MM.1S (cell line): ENCODE measurements at places on chromosomes 6 and 20.

- DNase-seq: no peak
Measured at GRCh38 chr6:147564556-147564955, 56.1 kb downstream of the SAMD5 start.

GRCh38 chr6:92507552-92507951 lies 911.8 kb downstream of the EPHA7 start:
- no peak for DNase-seq

DNA sequence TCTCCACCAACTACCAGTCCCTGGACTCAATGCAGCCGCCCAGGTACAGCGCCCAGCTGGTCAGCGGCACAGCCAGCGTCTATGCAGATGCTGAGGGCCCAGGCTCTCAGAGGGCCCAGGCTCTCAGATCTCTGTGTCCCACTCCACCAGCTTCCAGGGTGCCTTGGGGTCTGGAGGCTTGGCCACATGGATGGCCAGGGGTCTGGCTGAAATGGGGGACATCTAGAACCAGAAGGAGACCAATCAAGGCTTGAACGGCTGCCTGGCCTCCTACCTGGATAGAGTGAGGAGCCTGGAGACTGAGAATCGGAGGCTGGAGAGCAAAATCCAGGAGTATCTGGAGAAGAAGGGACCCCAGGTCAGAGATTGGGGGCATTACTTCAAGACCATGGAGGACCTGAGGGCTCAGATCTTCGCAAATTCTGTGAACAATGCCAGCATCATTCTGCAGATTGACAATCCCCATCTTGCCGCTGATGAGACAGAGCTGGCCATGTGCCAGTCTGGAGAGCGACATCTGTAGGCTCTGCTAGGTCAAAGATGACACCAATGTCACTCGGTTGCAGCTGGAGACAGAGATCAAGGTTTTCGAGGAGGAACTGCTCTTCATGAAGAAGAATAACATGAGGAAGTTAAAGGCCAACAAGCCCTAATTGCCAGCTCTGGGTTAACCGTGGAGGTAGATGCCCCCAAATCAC lies 44.1 kb upstream of the GRM4 start:
- no peak for DNase-seq

GRCh38 chr6:34549026-34549803 lies 6.9 kb downstream of the SPDEF start:
- no peak for DNase-seq

DNA sequence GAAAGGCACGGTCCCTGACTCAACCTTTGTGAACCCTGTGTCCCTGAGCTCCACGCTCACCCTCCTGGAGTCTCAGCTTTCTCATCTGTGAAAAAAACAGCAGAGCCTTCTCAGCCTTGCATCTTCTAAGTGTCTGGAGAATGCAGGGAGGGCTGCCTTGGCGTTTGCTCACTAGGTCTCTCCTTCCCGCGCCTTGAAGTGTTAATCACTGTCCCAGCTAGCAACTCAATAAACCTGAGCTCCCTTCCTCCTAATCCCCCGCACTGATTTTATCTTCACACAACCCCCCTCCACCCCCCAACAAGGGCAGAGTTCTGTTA lies 34.9 kb upstream of the FOXC1 start:
- no peak for DNase-seq

GRCh38 chr6:98909236-98909635 lies 38.5 kb downstream of the FBXL4 start:
- no peak for DNase-seq

- no peak for DNase-seq
Measured at GRCh38 chr6:14612016-14612980, 494.7 kb downstream of the CD83 start.

DNA sequence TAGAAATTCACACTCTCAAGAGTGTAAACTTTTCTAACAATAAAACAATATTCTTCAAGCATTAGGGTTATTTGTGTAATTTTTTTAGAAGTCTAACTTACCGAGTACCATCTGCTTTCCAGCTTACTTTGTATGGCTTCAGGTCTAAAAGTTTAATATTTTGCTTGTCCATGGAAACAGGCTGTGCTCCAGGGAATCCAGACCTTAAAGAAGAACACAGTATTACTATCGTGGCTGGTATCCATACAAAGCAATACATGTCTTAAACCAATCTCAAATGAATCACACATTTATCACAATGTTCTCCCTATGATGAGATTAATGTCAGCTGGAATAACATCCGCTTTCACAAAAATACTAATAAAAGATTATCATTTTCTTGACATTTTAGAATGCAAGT lies 73.0 kb downstream of the RNGTT start:
- DNase-seq: no peak

DNA sequence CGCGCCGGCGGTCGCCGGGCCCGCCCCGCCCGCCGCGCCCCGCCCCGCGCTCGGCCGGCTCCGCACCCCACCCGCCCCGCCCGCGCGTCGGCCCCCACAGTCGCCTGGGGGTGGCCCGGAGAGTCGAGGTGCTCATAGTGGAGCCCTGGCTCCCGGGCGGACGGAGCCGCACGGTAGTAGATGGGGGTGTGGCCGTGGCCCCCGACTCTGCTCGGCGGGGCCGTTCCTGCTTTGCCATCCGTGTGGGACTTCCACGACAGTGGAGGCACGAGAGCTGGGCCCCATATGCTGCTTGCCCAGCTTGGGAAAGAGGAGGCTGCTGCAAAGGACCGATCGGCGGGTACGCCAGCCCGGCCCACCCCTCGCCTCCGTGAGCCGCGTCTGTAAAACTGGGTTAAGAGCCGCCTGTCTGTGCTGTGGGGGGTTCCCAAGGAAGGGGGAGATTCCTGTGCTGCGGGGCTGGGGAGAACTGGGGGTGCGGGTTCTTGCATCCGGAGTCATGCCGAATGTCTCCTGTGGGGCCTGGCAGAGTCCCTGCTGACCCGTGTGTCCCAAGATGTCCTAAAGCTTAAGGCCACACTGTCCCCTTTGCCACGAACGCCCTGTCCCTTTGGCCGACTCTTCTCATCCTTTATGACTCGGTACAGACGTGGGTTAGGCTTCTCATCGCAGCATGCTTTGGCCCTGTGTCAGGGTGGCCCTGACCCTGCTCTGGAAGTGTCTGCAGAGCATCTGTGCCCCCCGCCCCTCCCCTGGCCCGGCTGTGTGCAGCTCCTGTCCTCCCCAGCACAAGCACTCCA lies at the start of gene OPRL1:
OPRL1 (plus strand) TSS at position 70 of the 800 bp plus-strand sequence. CDS start 12,639 bp downstream, outside the sequence.
- DNase-seq: no peak

GRCh38 chr20:9031991-9032390 lies 36.9 kb upstream of the PLCB4 start:
- no peak for DNase-seq

- DNase-seq: no peak
Measured at GRCh38 chr6:4997862-4998261, 6.0 kb downstream of the RPP40 start.

GRCh38 chr20:35006009-35006408 lies 50.3 kb downstream of the MYH7B start:
- DNase-seq: no peak

GRCh38 chr6:80605165-80605989 lies 498.9 kb downstream of the BCKDHB start:
- peak; percentile 57 for DNase-seq

- no peak for DNase-seq
Measured at GRCh38 chr6:10395171-10395703, 19.6 kb downstream of the TFAP2A start.

DNA sequence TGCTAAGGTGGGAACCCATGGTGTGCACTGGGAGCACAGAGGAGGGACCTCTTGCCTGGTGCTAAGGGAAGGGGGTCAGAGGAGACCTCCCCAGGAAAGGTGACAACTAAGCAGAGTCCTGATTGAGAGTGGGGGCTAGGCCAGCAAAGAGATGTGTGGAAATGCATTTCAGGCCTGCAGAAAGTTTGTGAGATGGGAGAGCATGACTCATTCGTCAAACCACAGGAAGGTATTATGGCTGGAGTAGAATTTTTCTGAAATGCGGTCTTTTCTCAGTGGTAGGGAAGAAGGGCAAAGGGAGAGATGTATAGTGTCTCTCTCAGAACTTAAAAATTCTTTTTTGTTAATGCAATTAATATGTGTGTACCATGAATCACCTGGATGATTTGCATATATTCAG lies 23.6 kb upstream of the EDN1 start:
- DNase-seq: no peak

DNA sequence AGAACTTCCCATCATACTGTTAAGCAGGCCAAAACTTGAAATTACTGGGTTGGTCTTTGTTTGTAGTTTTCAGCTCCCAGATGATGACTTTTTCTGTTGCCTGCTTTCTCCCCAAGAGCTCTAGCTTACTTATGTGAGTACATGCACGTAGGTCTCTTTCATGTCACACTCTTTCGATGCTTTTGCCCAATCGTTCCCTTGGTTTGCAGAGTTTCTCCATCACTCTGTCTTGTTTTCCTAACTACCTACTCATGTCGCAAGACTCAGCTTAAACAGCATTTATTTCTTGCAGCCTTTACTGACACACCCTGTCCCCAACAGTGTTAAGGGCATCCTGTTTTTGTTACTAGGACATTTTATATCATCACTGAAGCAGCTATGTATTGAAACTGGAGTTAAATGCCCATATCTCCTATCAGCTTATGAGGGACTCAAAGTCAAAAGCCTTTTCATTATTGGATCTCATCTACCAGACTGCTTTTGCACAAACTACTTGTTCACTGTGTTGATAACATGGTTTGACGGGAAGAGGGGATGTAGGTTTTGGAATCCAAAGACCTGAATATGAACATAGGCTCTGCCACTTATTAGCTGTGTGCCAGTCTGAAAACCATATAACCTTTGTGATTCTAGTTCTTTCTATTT lies 2.9 kb downstream of the ARG1 start:
- DNase-seq: no peak

- DNase-seq: peak; percentile 76
Measured at GRCh38 chr20:45933266-45934045, 1.0 kb upstream of the PCIF1 start.

DNA sequence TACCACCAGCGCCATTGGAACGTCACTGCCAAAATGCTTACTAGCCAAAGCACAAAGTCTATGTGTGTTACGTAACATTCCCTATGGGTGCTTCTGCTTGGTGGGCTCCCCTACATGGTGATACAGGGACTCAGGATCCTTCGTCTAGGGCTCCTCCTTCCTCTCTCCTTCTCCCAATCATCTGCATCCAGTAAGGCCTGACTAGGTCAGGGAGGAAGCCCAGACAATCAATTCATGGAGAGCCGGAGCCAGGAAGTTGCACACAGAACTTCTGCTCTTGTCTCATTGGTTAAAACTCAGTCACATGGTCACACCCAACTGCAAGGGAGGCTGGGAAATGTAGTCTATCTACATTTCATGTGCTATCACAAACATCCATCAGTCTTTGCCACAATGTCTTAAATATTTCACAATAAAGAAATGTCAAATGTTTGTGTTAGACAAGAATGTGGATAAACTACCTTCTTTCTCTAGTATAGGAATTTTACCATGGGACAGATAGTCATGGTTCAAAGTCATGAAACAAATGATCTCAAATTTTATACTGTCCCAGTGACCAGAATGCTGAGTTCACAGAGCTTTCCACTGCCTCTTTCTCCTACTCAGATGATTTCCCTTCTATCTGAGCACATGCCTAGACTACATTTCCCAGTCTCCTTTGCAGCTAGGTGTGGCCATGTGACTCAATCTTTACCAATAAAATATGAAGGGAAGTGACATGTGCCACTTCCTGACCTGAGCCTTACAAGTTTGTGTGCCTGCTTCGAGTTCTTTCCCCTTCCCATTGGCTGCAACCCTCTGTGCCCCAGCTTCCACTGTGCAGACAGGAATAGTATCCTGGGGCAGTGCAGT lies 9.3 kb upstream of the KCNK15 start:
- DNase-seq: peak; percentile 57

GRCh38 chr6:95203153-95203754 lies 374.1 kb upstream of the MANEA start:
- DNase-seq: peak; percentile 40

DNA sequence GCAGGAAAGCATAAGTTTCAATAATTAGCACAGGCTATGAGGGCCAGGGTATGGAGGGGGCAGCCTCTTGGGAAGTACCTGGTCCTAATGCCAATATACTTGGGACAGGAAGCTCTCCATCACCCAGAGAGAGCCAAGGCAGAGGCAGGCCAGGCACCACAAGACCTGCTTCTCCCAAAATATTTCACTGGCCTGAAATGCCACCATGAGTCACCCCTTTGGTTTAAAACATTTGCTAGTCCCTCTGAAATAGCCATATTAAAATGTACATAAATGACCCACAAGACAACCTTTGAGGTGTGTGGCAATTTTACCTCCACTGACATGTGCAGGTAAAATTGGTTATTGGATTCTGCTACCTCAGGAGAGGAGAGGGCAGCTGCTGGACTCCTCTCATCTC lies 23.4 kb upstream of the SCUBE3 start:
- no peak for DNase-seq

- DNase-seq: peak; percentile 64
Measured at GRCh38 chr6:44172731-44173500, 14.3 kb downstream of the CAPN11 start.

DNA sequence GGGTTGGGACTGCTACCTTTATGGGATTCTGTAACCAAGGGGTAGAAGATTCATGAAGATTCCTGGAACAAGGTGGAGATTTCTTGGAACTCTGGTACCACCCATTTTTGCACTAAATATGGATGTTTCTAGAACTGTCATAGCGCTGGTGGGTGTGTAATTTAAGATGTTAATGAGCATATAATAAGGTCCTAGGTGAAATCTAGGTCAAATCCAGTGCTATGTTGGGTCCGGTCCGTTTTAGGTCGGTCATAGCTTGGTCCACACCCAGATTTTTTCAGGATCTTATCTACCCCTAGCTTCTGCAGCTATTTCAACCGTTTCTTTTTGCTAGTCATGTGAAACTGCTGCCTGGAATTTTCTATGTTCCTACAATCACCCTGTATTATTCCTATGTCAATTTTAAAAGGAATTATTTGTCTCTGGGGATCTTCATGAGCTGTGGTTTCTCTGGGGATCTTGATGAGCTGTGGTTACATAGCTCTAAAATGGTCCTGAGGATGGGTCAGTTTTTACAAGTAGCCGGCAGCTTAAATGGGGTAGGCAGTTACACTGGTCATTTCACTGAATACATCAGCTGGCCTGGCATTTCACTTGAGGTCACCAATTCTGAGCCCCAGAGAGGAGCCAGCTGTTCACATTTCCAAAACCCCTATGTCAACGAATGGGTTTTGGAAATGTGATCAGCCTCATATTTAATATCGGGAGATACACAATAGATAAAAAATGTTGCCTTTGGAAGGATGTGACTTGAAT lies 652.3 kb upstream of the FLRT3 start:
- no peak for DNase-seq

DNA sequence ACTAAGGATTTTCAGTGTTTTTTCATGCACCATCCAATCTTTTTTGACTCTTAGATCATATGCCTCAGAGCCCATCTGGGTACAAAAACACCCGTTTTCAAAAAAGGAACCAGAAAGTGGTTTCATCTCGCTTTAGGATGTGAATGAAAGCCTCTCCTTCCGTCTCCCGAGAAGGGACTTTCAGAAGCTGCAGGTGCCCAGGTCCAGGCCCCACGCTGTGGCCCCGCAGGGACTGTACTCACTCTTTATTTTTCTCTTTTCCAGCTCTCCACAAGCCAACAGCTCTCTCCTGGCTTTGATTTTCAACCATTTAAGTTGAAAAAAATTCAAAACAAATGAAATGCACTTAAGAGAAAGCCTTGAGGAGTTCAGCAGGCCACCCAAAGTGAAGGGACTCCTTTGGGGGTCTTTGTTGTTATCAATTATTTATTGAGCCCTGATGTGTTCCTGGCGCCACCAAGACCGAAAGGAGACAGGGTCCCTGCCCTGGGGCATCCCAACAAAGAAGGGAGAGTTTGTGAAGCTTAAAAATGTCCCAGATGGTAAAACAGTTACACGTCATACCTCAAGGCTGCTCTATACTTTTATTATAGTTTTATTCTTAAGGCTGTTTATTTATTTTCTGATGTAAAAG lies 467.3 kb downstream of the PREX1 start:
- peak; percentile 88 for DNase-seq

GRCh38 chr20:38685853-38686473 lies 38.3 kb upstream of the SLC32A1 start:
- DNase-seq: peak; percentile 60
